Fibroblast of villous mesenchyme (primary cell): ENCODE measurements at places on chromosomes 7 and 10. TPM values are rescaled to one million over a fixed set of nuclear protein-coding genes. Genes with fewer than 3 reads are reported as not detected.

The VSTM4 gene
- total RNA-seq, result 4.7 and 6.4 TPM in 2 replicates

The TET1 gene
- total RNA-seq, result 8.4 and 9.5 TPM in 2 replicates

The PPRC1 gene
- total RNA-seq, result 23.5 and 28.5 TPM in 2 replicates

The BICC1 gene
- 39.3 and 47.7 TPM in 2 replicates for total RNA-seq

The CNNM1 gene
- 3.5 and 5.8 TPM in 2 replicates for total RNA-seq

- no peak for DNase-seq
Observed at GRCh38 chr10:93992400-93993030, 1.2 kb upstream of the PLCE1 start.

- DNase-seq, result no peak
Observed at GRCh38 chr7:157395206-157395605, 58.4 kb downstream of the DNAJB6 start.

- no peak for DNase-seq
Observed at GRCh38 chr7:112735261-112735660, 54.9 kb downstream of the TMEM168 start.

DNA sequence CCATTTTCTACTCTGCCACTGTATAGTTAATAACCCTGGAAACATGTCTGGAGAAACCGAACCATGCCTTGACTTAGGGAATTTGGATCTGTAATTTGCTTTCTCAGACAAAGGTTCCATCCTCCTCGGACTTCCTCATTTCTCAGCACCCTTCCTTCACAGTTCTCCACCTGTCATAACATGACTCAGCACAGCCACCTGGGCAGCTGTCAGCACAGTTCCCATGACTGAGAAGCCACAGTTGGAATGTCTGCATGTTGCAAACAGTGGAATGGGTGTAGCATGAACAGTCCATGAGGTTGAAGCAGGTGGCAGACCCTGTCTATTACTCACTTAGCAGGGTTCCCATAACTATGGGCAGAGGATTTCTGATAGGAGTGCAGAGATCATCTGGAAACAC, 634 bp upstream of the OR9A4 start:
- no peak for DNase-seq

DNA sequence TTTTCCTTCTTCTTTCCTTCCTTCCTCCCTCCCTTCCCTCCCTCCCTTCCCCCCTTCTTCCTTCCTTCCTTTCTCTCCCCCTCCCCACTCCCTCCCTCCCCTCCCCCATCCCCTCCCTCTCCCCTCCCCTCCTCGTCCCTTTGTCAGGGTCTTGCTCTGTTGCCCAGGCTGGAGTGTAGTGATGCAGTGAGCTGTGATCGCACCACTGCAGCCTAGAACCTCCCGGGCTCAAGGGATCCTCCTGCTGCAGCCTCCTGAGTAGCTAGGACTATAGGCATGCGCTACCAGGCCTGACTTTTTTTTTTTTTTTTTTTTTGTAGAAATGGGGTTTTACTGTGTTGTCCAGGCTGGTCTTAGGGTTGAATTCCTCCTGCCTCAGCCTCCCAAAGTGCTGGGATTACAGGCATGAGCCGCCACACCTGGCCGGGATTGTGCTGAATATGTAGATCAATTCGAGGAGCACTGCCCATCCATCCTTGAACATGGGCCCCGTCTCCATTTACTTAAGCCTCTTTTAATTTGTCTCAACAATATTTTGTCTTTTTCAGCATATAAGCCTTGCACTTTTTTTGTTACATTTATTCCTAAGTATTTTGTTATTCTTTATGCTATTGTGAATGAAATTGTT, 23.4 kb downstream of the GRIFIN start:
- DNase-seq, result no peak

DNA sequence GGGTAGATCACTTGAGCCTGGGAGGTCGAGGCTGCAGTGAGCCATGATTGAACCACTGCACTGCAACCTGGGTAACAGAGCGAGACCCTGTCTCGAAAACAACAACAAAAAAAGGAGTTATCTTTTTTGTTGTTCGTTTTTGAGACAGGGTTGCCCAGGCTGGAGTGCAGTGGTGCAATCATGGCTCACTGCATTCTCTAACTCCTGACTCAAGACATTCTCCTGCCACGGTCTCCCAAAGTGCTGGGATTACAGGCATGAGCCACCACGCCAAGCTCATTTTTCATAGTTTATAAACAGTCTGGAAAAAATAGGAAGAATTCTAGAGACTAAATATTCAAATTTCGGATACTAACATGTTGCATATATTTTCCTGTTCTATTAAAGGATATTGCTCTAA, 29.4 kb downstream of the SFXN4 start:
- peak; percentile 68 for DNase-seq

- DNase-seq, result peak; percentile 82
Observed at GRCh38 chr7:155738652-155739537, 73.4 kb downstream of the SHH start.

DNA sequence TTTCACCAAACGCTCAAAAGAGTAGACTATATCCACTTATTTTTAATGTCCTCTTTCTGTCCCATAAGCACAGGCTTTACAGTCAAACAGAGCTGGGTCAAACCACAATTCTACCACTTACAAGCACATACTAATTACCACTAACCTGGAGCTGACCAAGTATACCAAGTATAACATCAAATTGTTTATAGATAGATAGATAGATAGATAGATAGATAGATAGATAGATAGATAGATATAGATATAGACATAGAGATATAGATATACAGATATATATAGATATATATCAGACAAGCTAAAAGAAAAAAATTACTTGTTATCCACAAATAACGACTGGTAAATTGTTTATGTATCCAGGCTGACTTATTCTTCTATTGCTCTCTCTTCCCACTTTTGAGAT, 52.5 kb upstream of the SPOCK2 start:
- DNase-seq, result no peak

DNA sequence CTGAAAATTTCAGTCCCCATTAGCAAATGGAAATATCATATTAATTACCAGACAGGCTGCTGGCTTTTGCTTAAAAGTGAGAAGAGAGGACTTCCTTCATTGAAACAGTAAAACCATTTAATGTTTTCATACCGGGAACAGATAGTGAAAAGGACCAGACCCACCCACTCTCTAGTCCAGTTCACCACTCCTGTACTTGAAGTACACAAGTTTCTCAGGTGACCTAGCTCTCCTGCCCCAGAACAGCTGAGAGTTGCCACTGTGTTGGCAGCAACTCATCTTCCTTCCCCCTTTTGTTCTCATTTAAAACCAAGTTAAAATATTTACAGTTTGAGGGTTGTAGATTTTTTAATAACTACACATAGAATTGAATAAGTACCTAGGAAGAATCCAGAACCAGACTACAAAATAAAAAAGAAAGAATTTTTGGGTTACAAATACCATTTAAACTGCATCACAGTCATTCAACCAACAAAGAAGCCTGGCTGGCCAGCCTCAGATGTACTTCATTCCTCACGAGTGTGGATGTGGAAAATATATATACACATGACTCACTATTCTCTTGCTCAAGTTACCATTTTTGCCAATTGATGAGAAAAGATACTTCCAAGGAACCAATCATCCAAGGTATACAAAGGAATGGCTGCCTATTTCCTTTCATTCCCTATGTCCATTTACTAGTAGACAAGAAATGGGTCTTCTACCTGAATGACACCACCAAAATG, 68.1 kb downstream of the VPS41 start:
- DNase-seq, result peak; percentile 76

GRCh38 chr7:44700322-44700721, 48.3 kb upstream of the ZMIZ2 start:
- DNase-seq, result no peak

DNA sequence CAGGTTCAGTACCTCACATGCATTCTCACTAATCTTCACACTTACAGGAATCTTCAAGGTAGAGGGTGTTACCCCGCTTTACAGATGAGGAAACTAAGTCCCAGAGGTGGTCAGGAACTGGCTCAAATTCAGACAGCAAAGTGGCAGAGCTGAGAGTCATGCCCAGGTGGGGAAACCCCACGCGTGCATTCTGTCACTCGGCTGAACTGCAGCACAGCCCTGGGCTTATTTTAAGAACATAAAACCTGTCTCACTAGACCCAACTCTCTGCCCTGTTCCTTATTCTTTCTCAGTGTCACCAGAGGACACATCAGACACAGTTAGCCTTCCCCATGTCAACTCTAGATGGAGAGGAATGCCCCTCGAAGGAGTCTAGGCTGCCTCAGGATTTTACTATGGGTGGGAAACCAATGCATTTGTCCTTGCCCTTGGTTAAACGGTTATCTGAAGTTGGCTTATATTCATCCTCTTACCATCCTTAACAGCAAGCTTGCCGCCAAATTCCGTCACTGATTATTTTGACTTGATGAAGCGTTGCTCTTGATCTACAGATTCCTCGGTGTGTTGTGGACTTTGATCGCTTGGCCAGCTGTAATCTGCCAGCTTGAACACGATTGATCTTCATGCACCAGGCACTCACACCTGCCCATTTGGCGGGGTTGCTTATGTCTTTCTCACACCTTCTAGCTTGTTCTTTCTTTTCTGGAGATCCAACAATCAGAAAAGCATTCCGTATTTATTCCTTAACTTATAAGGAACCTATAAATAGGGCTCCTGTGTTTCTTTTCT, 627.9 kb downstream of the SDK1 start:
- DNase-seq, result no peak

DNA sequence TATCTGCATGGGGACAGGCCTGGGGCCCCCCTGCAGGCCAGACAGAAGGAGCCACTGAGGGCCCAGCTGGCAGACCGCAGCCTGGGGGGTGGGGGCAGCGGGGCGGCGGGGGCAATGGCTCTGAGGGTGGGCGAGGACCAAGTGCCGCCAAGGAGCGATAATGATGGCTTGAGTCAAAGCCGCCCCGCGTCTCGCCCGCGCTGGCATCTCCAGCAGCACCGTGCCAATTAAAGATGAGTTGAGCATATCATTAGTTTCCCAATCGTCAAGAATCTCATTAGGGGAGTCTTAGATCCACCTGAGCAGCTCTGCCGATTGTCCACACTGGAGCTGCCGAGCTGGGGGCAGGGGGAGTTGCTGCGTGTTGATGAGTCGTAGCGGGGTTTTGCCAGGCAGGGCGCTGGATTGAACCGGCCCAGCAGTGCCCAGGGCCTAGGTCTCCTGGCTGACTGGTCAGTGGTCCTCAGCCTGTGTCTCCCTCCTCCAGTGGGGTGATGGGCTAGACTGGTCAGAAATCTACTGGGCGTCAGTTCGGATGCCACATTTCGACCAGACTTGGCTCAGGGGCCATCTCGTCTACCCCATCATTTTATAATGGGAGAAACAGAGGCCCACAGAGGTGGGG, 41.0 kb upstream of the PSMG3 start:
- DNase-seq, result no peak

DNA sequence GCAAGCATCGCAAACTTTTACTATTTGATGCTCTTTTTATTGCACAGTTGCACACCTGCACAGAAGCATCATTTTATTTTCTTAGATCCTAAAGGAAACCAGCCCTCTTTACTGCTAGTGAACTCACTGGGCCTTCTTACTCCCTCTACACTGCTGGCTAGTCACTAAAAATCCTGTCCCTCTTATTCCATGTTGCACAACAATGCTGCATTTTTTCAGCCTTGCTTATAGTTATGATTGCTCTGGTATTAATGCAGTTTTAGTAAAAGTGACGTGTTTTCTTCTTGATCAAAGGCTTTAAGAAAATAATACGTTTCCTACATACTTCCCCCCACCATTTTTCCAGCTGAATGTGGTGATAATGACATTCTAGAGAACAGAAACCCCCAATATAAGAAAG, 132.9 kb upstream of the FAM3C start:
- no peak for DNase-seq

DNA sequence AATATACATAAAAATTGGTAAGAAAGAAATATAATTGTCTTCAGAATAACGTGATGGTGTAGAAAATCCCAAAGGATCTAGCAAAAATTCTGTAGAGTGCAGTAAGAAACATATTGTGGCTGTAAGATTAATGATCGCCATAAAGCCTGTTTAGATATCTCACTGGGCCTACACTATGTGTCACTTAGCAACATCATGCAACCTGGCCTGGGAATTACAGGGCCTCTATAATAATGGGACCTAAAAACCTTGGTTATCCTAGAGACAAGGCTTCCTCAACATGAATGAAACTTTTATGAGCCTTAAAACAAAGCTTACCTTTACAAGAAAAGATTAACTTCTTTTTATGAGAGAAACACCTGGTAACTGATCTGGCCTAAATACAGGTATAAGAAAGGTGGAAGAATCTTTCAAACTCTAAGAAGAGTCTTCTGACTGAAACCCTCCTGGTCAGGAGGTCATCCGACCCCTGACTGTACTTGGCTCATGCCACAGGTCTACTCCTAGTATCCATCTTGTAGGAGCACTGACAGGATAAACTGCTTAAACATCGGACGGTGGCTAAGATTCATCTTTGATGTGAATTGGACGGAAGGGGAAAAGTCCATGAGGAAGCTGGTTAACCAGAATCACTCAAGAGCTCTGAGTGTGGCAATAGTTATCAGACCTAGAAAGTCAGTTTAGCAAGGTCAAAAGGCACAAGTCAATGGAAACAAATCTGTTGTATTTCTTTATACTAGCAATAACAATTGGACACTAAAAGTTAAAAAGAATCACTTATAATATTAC, 1155.1 kb upstream of the SORCS1 start:
- DNase-seq, result no peak

DNA sequence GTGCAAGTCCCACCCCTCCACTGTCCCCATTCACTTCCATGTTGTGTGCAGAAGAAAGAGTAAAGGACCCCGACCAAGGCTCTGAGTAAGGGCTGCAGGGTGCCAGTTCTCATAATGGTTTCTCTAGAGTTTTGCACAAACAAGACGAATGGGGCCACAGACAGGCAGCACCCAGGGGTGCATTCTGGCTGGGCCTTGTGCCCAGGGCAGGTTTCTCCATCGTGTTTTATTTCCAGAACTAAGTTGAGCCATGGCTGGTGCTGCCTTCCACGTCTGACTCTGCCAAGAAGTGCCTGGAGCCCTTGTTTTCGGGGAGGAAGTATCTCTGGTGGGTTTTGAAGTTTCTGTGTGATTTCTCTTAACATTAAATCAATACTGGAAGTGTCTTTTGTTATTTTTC, 95.0 kb upstream of the SDK1 start:
- DNase-seq, result no peak

GRCh38 chr10:95562341-95562965, 1.3 kb upstream of the SORBS1 start:
- DNase-seq, result no peak

- DNase-seq, result no peak
Observed at GRCh38 chr7:157840914-157841772, 504.3 kb downstream of the DNAJB6 start.

- no peak for DNase-seq
Observed at GRCh38 chr7:107754642-107755041, 10.7 kb downstream of the CBLL1 start.

DNA sequence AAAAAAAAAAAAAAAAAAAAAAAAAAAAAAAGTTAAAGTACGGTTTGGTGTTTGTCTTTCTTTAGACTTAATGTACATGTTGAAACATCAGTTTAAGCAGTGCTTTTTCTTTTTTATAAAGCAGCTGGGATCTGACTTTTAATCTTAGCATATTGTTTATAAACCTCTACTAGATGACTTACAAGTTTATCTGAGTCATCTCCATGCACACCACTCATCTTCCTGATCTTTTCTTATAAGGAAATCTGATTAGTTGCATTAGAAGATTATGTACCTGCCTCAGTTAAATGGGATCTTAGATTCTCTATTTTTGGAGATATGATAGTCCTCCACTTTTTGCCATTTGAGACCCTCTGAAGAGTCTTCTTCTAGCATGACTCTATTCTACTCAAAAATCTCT, 391.9 kb upstream of the LRGUK start:
- DNase-seq, result peak; percentile 17

GRCh38 chr10:19719284-19719683, 96.9 kb upstream of the PLXDC2 start:
- peak; percentile 93 for DNase-seq
